ENCODE measurements at places on chromosomes 3 and 15.

GRCh38 chr3:139935866-139936817 is 1.2 kb downstream of the CLSTN2 start:
- DNase-seq: no peak

GRCh38 chr3:152977366-152977765 is 142.4 kb downstream of the P2RY1 start:
- no peak for DNase-seq

GRCh38 chr15:100670505-100671021 is 68.2 kb downstream of the ASB7 start:
- DNase-seq: no peak

GRCh38 chr3:28218917-28219198 is 22.6 kb upstream of the CMC1 start:
- DNase-seq: no peak

DNA sequence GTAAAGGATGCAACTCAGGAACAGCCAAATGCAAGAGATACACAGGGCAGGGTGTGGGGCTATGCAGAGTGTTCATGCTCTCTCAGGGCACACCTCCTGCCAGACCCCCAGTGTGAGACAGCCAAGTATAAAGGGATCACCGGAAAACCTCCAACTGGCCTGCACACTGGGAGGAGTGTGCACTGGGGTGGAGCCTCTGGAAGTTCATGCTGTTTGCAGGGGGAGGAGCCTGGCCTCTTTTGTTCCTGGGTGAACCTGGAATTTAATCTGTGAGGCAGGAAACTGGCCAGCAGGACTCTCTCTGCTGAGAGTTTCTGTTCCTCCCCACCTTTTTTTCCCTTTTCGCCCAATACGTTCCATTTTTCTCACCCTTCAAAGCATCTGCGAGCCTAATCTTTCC is 204.1 kb downstream of the WNT5A start:
- no peak for DNase-seq

- no peak for DNase-seq
These were observed 379.6 kb upstream of the PDZRN3 start for GRCh38 chr3:74004386-74004785.

- DNase-seq: no peak
These were observed 40.5 kb upstream of the MITF start for GRCh38 chr3:69698728-69699127.
